ENCODE measurements at places on chromosomes 7 and 10.
A peak's percentile ranks its signal among the peaks of the same experiment; 100 is the strongest.

GRCh38 chr7:124672011-124672410, 93.6 kb downstream of the GPR37 start:
- no peak for DNase-seq
- H3K27ac ChIP-seq = no peak overlapping the region
- H3K4me1 ChIP-seq = no peaks in the 10 kb centered on the region

DNA sequence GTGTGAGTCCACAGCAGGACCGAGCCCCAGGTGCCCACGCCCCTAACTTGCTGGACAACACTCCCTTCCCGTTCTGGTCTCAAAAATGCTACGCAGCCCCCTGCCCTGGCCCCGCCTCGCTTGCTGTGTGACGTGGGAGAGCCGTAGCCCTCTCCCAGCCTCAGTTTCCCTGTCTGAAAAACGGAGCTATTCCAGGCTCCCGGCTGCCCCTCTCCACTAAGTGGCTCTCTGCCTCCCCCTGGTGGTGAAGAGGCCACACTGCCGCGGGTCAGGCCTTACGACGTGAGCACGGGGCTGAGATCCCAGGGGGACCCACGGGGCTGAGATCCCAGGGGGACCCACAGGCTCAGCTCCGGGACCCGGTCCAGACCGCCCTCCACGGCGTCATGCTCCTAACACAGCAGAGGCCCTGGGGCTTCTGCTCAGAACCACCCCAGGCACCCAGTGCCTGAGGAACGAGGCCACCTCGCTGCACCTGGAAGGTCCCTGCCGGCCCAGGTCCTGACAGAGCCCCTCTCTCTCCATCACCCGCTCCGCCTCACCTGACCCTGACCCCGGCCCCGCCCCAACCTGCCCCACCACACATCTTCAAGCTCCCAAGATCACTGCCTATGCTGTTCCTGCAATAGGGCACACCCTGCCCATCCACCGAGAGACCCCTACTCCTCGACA, 26.7 kb downstream of the MICALL2 start:
- no peak overlapping the region for H3K27ac ChIP-seq
- H3K4me3 ChIP-seq = no peak overlapping the region
- DNase-seq = peak; percentile 61
- no peaks in the 10 kb centered on the region for H3K36me3 ChIP-seq
- H3K4me1 ChIP-seq = peaks cover 5% of the 10 kb centered on the region

DNA sequence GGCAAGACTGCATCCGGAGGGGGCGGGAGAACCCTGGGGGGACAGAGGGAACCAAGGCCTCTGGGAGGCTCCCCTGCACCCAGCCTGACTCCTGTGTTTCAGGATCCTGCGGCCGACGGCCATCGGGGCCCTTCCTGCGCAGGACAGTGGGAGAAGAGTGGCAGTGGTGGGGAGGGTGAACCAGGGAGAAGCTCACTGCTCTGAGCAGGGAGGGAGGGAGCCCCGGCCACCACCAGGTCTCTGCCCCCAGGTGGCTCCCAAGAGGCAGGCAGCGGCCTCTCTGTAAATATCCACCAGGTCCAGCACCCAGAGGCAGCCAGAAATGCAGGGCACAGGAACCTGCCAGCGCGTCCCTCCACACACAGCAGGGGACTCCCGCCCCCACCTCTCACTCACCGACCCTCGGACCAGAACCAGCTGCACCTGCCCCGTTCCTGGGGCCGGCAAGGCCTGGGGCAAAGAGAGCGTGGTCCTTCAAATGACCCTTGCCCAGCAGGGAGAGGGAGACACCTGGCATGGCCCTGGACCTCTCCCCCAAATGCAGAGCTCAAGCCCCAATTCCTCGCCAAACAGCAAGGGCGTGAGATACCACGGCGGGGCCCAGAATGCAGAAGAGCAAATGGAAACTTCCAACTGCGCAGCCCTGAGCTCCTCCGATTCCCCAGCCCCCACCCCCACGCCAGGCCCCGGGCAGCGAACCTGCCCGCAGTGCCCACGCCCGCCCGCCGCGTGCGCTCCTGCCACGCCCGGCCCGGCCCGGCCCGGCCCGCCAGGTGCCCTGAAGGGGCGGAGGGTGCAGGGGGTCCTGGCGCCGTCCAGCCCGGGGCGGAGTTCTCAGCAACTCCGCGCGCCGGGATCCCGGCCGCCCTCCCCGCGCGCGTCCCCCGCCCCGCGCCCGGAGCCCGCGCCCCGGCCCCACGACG, 805 bp downstream of the RASGEF1A start:
- peaks cover 7% of the 10 kb centered on the region for H3K4me1 ChIP-seq
- no peaks in the 10 kb centered on the region for H3K36me3 ChIP-seq
- H3K27me3 ChIP-seq = peaks cover 21% of the 10 kb centered on the region
- DNase-seq = no peak
- H3K27ac ChIP-seq = no peak overlapping the region
- H3K4me3 ChIP-seq = peak overlapping the region; percentile 51

DNA sequence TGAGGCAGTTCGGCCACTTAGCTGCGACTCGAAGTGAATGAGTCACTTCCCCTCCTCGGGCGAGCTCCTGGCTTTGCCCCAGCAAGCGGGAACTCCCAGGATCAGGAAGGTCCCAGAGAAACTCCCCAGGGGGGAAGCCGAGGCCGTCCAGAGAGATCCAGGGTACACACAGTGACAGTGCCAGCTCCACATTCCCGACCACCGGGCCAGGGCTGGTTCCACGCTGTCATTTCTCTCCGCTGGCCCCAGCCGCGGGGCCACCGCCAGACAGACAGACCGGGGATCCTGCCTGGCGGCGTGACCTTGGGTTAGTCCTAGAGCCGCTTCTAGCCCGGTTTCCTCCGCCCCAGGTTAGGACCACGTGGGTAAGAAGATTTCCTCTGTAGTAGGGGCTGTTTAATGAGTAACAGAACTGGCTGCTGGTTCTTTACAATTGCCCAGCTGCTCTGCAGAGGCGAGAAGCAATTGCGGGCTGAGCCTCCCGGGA, 463 bp upstream of the UPP1 start:
- H3K27me3 ChIP-seq = no peaks in the 10 kb centered on the region
- peak overlapping the region; percentile 81 for H3K27ac ChIP-seq
- H3K4me1 ChIP-seq = peaks cover 76% of the 10 kb centered on the region
- peaks cover 16% of the 10 kb centered on the region for H3K36me3 ChIP-seq
- peak overlapping the region; percentile 74 for H3K4me3 ChIP-seq
- DNase-seq = no peak

All from CD8-positive, alpha-beta memory T cell (primary cell).